Breast epithelium (tissue), 4 donors: ENCODE measurements at places on chromosomes 5 and 9. TPM values are rescaled to one million over a fixed set of nuclear protein-coding genes. Genes with fewer than 3 reads are reported as not detected.

DNA sequence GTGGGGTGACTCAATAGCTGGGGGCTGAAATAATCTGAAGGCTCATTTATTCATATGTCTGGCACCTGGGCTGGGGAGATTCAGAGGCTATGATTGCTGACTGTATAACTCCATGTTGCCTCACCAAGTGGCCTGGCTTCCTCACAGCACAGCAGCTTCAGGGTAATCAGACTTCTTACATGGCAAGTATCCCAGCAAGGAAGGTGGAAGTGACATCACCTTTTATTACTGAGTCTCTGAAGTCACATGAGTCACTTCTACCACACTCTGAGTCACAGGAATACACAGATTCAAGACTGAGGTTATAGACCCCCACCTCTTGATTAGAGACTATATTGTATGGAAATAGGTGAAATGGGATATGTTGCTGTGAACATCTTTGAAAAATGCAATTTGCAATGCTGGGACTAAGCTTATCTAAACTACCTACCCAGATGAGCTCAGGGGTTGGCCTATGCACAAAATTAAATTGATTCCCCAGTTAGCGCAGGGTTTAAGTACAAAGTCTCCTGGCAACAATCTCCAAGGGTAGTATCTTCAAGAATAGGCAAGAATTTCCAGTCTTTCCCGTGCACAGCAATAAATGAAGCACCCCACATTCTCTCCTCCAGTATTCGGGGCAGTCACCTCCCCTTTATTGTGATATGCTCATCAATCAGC is 553.1 kb downstream of the LRRC70 start:
- no peak overlapping the region for H3K4me3 ChIP-seq
- no peak for DNase-seq
- no peaks in the 10 kb centered on the region for H3K36me3 ChIP-seq
- no peaks in the 10 kb centered on the region for H3K27me3 ChIP-seq
- H3K27ac ChIP-seq = no peak overlapping the region
- no peaks in the 10 kb centered on the region for H3K4me1 ChIP-seq

DNA sequence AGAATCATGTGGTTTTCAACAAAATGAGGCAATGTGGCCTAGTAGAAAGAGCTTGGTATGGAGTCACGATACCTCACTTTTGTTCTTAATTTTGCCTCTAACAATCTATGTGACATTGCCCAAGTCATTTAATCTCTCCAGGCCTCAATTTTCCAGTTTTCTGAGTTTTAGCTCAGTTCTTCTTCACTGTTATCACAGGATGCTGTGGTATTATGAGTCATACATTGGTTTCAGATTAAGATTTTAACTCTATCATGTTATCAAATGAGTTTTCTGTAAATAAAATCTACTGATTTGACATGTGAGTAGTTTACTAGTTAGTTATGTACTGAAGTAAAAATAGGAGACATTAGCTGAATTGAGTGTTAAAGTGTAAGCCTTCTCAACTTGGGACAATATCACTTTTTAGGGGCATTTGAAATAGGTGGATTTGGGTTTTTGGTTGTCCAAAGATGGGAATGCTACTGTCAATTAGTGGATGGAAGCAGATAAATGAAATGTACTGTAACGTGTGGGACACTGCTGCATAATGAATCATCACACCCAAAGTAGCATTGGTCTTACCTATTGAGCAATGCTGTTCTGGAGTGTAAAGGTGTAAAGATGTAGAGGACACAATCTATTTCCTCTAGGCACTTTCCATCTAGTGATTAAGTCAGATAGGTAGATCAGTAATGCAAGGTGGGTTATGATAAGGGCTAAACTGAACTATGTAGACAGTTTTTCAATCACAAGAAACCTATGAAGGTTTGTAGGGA is 73.3 kb downstream of the NNT start:
- no peaks in the 10 kb centered on the region for H3K4me1 ChIP-seq
- no peaks in the 10 kb centered on the region for H3K27me3 ChIP-seq
- H3K4me3 ChIP-seq = no peak overlapping the region
- no peak for DNase-seq
- H3K36me3 ChIP-seq = no peaks in the 10 kb centered on the region

- H3K4me3 ChIP-seq = no peak overlapping the region
- H3K4me1 ChIP-seq = no peaks in the 10 kb centered on the region
- no peak overlapping the region for H3K27ac ChIP-seq
- H3K27me3 ChIP-seq = no peaks in the 10 kb centered on the region
- H3K36me3 ChIP-seq = no peaks in the 10 kb centered on the region
Observed at GRCh38 chr9:80964374-80964773, 725.0 kb downstream of the TLE1 start.

GRCh38 chr9:70400107-70400892 is 14.2 kb downstream of the KLF9 start:
- no peak overlapping the region for H3K4me3 ChIP-seq
- no peaks in the 10 kb centered on the region for H3K4me1 ChIP-seq
- no peaks in the 10 kb centered on the region for H3K27me3 ChIP-seq

Gene F2RL1
- 13.8 TPM for total RNA-seq

Gene GDF9
- total RNA-seq = 0.33 TPM

Gene ORM2
- not detected for total RNA-seq
